ENCODE measurements at places on chromosomes 16 and 17.
A peak's percentile ranks its signal among the peaks of the same experiment; 100 is the strongest.

GRCh38 chr17:14112407-14112806 lies 43.1 kb downstream of the COX10 start:
- no peaks in the 10 kb centered on the region for H3K27me3 ChIP-seq
- H3K4me1 ChIP-seq = no peaks in the 10 kb centered on the region
- no peak overlapping the region for H3K27ac ChIP-seq
- H3K4me3 ChIP-seq = no peak overlapping the region
- DNase-seq = no peak
- H3K36me3 ChIP-seq = no peaks in the 10 kb centered on the region

DNA sequence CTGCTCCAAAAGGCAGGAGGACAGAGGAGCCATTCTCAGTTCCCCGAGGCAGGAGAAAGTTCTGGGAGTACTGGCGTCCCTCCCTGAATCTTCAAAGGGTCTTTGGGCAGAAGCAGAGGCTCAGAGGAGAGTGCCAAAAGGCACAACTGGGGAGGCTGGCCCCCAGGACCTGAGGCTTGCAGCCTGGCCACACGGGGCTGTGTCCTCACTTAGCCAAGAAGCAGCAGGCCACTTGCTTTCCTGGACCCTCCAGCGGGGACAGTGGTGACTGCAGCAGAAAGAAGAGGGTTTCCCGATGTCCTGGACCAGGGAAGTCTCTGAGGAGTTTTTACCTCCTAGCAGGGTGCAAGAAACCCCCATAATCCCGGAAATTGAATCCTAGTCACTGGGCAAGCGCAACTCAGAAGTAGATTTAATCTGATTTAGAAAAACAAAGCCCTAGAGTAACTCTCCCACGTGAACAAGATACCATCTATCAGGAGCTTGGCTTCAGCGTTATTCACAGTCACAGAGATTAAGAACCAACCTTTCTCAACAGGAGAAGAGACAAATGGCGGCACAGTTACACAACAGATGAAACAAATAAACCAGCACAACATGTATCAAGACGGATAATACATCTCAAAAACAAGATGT lies 25.5 kb upstream of the BCO1 start:
- H3K4me3 ChIP-seq = no peak overlapping the region
- no peak for DNase-seq
- H3K4me1 ChIP-seq = no peaks in the 10 kb centered on the region
- no peak overlapping the region for H3K27ac ChIP-seq
- H3K36me3 ChIP-seq = no peaks in the 10 kb centered on the region
- H3K27me3 ChIP-seq = no peaks in the 10 kb centered on the region

DNA sequence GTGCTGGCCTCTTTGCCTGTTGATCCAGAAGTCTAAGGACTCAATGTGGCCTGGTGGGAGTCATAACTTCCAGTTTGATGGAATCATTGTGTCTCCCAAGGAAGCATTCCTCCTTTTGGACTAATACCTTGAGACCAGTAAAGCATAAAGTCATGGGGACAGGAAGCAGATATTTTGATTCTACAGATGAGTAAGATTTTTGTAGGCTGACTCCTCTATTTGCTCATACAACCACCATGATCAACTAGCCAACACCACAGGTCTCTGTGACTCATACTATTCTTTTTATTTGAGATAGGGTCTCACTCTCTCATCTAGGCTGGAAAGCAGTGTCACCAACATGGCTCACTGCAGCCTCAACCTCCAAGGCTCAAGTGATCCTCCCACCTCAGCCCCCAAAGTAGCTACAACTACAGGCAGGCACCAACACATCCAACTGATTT lies 6.2 kb downstream of the MT2A start:
- peaks cover 21% of the 10 kb centered on the region for H3K4me1 ChIP-seq
- no peak overlapping the region for H3K4me3 ChIP-seq
- no peak overlapping the region for H3K27ac ChIP-seq
- H3K36me3 ChIP-seq = no peaks in the 10 kb centered on the region
- DNase-seq = no peak

DNA sequence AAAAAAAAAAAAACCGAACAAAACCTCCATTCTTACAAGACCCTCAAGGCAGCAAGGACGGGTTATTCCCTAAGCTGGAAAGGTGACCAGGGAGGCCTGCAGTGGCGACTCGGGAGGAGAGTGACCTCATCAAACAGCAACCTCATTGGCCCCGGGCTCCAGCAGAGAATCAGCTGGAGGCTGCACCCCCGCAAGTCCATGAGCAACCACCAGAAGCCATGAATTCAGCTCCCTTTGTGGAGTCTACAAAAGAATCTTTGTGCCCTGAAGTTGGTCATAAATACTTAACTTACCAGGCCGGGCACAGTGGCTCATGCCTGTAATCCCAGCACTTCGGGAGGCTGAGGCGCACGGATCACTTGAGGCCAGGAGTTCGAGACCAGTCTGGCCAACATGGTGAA lies 80.9 kb upstream of the CREBBP start:
- DNase-seq = no peak
- no peaks in the 10 kb centered on the region for H3K4me1 ChIP-seq
- no peaks in the 10 kb centered on the region for H3K36me3 ChIP-seq
- H3K4me3 ChIP-seq = no peak overlapping the region

GRCh38 chr17:72693151-72693878 lies 399.2 kb downstream of the SLC39A11 start:
- no peaks in the 10 kb centered on the region for H3K36me3 ChIP-seq
- no peak for DNase-seq
- H3K4me3 ChIP-seq = no peak overlapping the region

DNA sequence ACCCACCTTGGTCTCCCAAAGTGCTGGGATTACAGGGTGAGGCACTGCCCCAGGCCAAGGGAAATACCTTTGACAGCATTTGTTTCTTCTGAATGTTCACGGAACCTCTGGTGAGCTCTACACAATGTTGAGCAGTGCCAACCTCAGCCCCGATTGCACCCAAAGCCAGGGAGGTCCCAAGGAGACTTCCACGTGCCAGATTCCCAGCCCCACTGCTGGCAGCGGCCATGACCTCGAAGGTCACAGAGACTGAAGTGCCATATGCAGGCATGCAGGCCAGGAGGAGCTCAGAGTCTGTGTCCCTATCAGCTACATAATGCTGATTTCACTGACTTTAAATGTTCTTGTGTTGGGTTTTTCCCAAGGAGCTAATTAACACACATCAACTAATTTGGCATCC lies 226.4 kb upstream of the FOXF1 start:
- peaks cover 4% of the 10 kb centered on the region for H3K27me3 ChIP-seq
- H3K27ac ChIP-seq = no peak overlapping the region
- no peak overlapping the region for H3K4me3 ChIP-seq

DNA sequence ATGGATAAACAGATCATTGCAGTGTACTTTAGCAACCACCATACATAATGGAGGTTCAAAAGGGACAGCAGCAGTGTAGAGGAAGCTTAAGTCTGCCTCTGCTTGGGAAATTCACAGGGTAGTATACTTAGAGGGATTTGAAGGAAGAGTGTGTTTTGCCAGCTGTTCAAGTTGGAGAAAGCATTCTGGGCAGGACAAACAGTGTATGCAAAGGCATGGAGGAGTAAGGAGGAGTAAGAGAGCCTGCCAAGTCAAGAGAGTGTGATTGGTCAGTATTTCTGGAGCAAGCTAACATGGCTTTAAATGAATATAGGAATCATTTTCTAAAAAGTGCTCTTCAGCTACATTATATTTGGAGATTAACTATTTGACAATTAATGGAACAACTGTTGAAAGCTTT lies 22.9 kb upstream of the PHAF1 start:
- H3K4me3 ChIP-seq = no peak overlapping the region
- H3K36me3 ChIP-seq = peaks cover 2% of the 10 kb centered on the region
- DNase-seq = no peak
- no peak overlapping the region for H3K27ac ChIP-seq
- no peaks in the 10 kb centered on the region for H3K27me3 ChIP-seq

DNA sequence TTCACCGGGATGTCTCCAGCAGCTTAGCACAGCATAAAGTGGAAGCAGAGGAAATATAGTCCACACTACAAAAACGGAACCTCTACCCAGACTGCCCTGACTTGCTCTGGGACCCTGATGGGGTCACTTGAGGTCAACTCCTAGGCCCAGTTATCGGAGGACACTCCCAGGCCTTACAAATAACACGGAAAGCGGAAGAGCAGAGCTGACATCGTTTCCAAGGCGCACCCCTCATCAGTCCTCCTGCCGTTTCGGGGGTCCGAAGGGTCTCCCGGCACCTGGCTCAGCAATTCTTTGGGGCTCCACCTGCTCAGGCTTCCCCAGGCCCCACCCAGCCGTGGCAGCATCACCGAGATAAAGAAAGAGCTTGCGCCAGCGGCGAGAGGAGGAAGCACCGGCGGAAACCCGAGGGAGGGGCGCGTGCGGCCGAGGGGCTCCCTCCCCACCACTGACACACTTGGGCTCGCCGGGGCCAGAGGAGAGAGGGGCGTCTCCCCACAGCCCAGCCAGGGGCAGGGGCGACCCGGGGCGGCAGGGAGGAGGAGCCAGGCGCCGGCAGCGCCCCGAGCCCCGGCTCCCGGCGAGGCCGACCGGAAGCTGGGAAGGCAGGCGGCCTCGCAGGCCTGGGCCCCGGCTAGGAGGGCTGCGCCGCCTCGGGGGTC lies 727 bp downstream of the CORO7 start:
- no peak for DNase-seq
- peaks cover 20% of the 10 kb centered on the region for H3K4me1 ChIP-seq
- H3K27me3 ChIP-seq = no peaks in the 10 kb centered on the region
- peak overlapping the region; percentile 83 for H3K27ac ChIP-seq

DNA sequence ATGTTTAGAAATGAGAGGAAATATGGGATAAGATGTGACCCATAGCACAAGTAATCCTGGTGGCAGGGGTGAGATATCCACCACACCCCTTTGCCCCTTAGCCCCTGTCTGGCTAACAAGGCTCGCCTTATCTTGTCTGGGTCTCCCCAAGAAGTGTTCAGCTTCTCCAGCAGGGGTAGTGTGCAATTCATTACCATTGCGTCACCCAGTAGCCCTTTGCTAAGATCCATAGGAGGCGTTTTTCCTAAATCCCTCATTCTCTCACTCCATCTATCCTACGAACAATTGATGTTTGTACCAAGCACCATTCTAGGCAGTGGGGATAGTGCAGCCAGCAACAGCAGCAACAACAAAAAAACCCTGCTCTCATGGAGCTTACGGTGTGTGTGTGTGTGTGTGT lies 30.8 kb downstream of the CCDC42 start:
- H3K27me3 ChIP-seq = peaks cover 3% of the 10 kb centered on the region
- H3K4me1 ChIP-seq = no peaks in the 10 kb centered on the region
- H3K36me3 ChIP-seq = no peaks in the 10 kb centered on the region

GRCh38 chr17:62663304-62663703 lies 35.8 kb downstream of the MRC2 start:
- no peak overlapping the region for H3K27ac ChIP-seq
- no peaks in the 10 kb centered on the region for H3K4me1 ChIP-seq
- H3K36me3 ChIP-seq = no peaks in the 10 kb centered on the region
- no peak overlapping the region for H3K4me3 ChIP-seq
- H3K27me3 ChIP-seq = no peaks in the 10 kb centered on the region
- no peak for DNase-seq

GRCh38 chr16:29734786-29735185 lies 11.0 kb downstream of the C16orf54 start:
- H3K27ac ChIP-seq = no peak overlapping the region
- no peak for DNase-seq
- H3K36me3 ChIP-seq = no peaks in the 10 kb centered on the region
- H3K27me3 ChIP-seq = no peaks in the 10 kb centered on the region
- no peak overlapping the region for H3K4me3 ChIP-seq
- H3K4me1 ChIP-seq = peaks cover 31% of the 10 kb centered on the region

DNA sequence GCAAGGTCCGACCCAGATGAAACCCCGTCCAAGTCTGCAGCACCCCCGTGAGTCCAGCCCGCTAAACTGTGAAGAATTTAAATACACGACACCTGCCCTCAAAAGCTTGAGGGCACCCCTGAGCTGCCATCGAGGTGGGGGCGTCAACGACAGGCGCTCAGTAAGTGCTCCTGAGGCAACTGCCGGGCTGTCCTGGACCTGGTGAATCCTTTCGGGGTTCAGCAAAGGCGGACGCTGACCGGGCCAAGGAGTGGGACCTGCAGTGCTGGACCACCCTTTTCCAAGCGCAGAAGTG lies 512 bp upstream of the ENDOV start:
- peak overlapping the region; percentile 93 for H3K4me3 ChIP-seq
- no peak for DNase-seq
- H3K4me1 ChIP-seq = no peaks in the 10 kb centered on the region
- H3K27me3 ChIP-seq = no peaks in the 10 kb centered on the region
- H3K27ac ChIP-seq = no peak overlapping the region
- no peaks in the 10 kb centered on the region for H3K36me3 ChIP-seq

GRCh38 chr16:17304491-17305119 lies 166.2 kb downstream of the XYLT1 start:
- H3K27ac ChIP-seq = no peak overlapping the region
- H3K4me3 ChIP-seq = no peak overlapping the region
- H3K36me3 ChIP-seq = no peaks in the 10 kb centered on the region
- no peak for DNase-seq
- peaks cover 44% of the 10 kb centered on the region for H3K4me1 ChIP-seq

DNA sequence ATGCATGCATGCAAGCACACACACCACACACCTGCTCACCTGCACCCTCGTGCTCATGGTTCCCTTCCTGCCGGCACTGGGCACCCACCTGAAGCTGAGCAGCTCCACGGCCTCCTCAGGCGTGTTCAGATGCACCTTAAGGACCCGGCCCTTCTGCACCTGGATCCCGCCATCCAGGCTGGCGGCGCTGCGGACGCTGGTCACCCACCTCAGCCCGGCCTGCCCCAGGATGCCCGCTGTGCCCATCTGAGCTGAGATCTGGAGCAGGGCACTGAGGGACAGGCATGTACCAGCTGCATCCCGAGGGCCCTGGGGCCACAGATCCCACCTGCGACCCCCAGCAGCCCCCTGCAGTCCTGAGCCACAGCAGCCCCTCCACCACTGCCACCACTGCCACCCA lies 110.0 kb downstream of the LITAF start:
- no peak for DNase-seq
- H3K27ac ChIP-seq = no peak overlapping the region
- H3K36me3 ChIP-seq = no peaks in the 10 kb centered on the region
- no peak overlapping the region for H3K4me3 ChIP-seq
- no peaks in the 10 kb centered on the region for H3K27me3 ChIP-seq

- no peaks in the 10 kb centered on the region for H3K36me3 ChIP-seq
- no peak overlapping the region for H3K4me3 ChIP-seq
- H3K4me1 ChIP-seq = peaks cover 39% of the 10 kb centered on the region
- DNase-seq = no peak
Measured at GRCh38 chr16:57604177-57604576, 24.3 kb upstream of the ADGRG1 start.

DNA sequence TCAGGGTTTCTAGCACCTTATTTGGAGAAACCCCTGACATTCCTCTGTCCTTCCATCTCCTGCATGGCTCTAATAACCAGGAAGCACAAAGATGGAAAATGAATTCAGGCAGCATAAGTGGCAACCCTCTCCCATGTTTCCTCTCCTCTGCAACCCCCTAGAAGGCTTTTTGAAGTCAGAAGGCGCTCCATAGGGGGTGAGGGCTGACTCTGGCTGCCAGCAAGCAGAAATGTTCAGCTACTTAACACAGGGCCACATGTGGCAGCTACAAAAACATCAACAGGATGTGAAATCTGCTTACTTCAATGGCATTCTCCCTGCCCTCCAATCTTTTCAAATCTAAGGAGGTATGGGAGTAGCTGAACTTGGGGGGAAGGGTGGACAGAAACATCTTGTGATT lies 55.2 kb upstream of the IRX5 start:
- H3K4me3 ChIP-seq = no peak overlapping the region
- no peak for DNase-seq
- H3K4me1 ChIP-seq = no peaks in the 10 kb centered on the region

- H3K36me3 ChIP-seq = no peaks in the 10 kb centered on the region
- no peak for DNase-seq
- H3K4me1 ChIP-seq = no peaks in the 10 kb centered on the region
- H3K27me3 ChIP-seq = no peaks in the 10 kb centered on the region
- no peak overlapping the region for H3K4me3 ChIP-seq
Measured at GRCh38 chr16:73122604-73123391, 74.9 kb upstream of the ZFHX3 start.

- DNase-seq = no peak
- no peak overlapping the region for H3K27ac ChIP-seq
Measured at GRCh38 chr17:61017317-61018006, 339.8 kb downstream of the BCAS3 start.
